CD4-positive, alpha-beta T cell treated with Interleukin-6 for 4 hours (primary cell): ENCODE measurements at places on chromosomes 12 and 14.
A peak's percentile ranks its signal among the peaks of the same experiment; 100 is the strongest.

- peak; percentile 88 for DNase-seq
Observed at GRCh38 chr14:106044949-106045596, 518.7 kb downstream of the TMEM121 start.

DNA sequence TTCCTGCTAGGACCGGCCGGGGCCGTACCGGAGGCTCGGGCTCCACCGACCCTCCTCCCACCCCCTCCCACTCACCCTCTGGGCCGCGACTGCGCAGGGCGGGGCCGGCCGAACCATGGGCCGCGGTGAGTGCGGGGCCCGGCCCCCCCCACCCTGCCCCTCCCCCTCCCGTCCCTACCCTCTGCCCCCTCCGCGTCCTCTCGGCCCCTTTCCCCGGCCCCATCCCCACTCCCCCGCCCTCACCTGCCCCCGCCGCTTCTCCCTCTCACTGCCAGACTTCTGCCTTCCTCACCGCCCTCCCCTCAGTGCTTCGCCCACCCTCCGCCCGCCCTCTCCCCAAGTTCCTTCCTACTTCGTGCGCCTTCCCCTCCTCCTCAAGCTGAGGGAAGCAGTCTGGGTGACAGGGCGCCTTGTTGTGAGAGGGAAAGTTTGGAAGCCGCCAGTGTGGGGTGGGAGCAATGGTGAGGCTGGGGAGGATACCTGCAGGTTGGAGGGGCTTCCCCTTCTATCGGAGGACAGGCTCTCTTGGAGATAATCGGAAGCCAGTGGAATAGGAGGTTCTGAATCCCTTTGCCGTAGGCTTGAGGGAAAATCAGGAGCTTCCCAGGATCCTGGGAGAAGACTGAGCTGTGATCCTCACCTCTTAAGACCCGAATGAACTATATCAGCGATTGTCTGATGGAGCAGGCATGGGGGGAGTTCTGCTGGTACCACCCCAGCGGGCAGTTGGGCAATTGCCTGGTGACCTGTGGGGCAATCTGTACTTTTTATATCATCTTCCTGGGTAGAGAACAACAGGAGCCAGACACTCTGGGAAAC lies 472 bp downstream of the MBD6 start:
- peak; percentile 71 for DNase-seq

DNA sequence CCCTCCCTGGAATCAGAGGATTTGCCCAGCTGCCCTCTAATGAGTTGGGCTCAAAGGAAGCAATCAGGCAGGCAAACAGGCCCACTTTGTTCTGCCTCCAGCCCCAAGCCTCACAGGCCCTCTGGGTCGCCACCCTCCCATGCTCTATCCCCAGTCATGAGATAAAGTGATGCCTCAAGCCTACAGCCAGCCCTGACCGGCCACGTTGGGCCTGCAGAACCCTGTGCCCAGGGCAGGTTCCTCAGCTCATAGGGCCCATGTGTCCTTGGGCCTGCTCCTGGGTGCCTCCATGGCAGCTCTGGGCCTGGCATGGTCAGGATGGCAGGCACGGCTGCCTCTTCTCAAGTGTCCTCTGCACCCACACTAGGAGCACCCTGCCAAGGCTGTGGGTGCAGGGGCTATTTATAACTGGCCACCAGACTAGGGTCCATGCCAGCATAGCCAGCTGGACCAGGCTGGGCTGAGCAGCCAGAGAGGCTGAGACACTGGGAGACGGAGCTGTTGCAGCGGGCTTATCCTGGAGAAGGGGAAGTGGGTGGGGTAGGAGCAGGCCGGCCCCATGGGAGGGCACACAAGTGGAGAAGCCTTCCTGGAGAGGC lies 20.2 kb downstream of the HDAC7 start:
- no peak for DNase-seq

DNA sequence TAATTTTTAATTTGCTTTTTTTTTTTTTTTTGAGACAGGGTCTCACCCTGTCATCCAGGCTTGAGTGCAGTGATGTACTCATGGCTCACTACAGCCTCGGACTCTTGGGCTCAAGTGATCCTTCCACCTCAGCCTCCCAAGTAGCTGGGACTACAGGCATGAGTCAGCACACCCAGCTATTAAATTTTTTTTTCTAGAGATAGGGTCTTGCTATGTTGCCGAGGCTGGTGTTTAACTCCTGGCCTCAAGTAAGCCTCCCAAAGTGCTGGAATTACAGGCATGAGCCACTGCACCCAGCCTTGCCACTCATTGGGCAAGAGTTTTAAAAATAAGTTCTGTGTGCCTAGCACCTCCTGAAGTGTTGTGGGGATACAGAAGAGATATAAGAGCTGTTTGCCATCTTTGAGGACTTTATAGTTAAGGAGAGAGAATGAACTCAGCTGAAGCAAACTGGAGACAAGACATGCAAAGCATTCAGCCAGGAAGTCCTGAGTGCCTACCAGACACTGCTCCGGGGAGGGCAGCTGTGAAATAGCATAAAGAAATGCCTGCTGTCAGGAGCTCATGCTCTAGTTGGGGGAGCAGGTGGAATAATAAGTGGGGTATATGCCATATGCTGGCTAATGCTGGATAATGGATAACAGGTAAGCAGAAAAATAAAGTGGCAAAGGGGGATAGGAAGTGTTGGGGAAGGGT lies 15.0 kb upstream of the EMP1 start:
- no peak for DNase-seq

- DNase-seq = no peak
Observed at GRCh38 chr12:29534935-29535334, 37.4 kb upstream of the OVCH1 start.

- no peak for DNase-seq
Observed at GRCh38 chr12:30450872-30451271, 244.8 kb downstream of the IPO8 start.

GRCh38 chr12:107329569-107330324 lies 236.4 kb upstream of the CRY1 start:
- no peak for DNase-seq

DNA sequence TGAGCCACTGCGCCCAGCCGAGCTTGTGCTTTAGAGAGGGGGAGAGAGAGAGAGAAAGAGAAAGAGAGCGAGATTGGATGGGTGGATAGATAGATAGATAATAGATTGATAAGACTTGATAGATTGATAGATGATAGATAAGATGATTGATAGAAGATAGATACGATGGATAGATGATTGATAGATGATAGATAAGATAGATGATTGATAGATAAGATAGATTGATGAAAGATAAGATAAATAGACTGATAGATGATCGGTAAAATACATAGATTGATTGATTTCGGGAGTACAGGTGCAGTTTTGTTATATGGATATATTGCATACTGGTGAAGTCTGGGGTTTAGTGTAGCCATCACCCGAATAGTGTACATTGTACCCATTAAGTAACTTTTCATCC lies 65.9 kb downstream of the SPRING1 start:
- no peak for DNase-seq

DNA sequence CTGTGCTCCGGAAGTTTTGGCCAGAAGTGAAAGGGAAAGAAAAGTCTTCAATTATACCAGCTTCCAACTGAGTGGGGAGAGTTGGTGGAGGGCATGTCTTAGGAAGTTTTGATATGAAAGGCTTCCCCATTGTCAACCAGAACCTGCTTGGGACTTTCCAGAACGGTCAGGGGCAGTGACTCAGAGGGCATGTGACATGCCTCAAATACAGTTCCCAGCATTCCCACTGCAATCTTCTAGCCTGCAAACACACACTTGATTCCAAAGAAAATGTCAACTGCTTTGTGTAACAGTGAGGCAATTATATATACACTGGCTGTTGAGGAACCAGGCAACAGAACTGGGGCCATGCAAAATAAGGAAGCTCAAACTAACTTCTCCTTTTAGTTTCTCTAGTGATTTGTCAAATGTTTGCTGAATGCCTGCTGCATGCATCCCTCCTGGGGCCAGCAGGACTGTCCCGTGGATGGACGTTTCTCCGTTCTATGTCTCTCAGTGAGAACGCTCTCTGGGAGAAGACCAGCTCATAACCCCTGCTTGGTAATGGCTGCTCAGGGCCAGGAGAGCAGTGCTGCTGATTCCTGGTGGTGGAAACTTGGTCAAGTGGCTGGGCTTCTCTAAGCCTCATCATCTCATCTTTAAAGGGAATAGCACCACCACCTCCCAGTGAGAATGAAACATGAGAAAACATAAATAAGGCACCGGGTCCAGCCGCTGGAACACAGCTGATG lies 18.3 kb downstream of the SLC25A47 start:
- no peak for DNase-seq

DNA sequence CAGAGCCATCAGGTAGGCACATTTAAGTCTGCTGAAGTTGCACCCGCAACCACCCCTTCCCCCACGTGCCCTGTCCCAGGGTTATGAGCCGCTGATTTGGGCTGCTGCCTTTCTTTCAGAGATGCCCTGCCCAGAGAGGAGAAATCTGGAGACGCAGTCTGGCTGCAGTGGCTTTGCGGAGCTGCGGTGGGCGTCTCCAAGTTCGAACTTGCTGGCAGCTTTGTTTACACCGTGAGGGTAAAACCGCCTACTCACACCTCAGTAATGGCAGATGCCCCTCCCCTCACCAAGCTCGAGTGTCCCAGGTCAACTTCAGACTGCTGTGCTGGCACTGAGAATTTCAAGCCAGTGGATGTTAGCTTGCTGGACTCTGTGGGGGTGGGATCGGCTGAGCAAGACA lies 14.7 kb downstream of the PTCSC3 start:
- no peak for DNase-seq

GRCh38 chr12:127401536-127401935 lies 865.4 kb upstream of the TMEM132C start:
- no peak for DNase-seq

GRCh38 chr12:74624201-74624600 lies 86.6 kb downstream of the ATXN7L3B start:
- DNase-seq = no peak

GRCh38 chr14:105436891-105437722 lies 17.5 kb downstream of the MTA1 start:
- DNase-seq = no peak

GRCh38 chr14:69985463-69985862 lies 106.2 kb downstream of the SMOC1 start:
- no peak for DNase-seq

DNA sequence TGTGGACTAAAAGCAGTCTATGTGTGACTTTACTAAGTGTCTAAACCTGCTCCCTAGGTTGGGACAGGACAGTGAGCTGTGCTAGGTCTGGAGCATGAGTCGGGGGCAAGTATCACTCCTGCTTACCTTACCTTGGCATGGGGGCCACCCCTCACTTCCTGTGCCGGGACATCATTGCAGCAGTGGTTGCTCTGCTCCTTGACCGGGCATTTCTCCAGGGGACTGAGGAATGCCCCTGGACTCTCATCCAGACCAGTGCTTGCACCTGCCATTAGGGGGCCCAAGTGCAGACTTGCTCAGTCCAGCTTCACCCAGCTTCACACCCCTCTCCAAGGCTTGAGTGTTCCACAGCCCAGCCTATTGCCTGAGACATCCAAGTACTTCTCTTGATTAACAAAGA lies 84.7 kb upstream of the NELL2 start:
- DNase-seq = no peak

DNA sequence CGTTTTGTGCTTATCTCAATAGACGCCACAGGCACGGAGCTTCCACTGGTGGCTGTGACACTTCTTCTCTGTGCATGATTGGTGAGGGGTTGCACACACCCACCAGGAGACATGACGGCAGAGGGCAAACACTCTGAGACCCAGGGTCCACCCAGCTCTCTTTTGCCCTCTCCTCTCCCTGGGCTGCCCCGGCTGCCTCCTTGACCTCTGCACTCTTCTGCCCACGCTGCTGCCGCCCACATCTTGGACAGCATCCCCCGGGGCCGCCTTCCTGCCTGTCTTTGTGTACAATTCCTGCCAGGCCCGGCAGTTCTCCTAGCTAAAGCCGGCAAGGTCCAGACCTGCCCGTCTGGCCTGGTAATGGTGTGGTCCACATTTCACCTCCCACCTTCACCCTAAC lies 44.7 kb downstream of the DPF3 start:
- no peak for DNase-seq

GRCh38 chr12:22698576-22698975 lies 73.6 kb downstream of the ETNK1 start:
- no peak for DNase-seq

DNA sequence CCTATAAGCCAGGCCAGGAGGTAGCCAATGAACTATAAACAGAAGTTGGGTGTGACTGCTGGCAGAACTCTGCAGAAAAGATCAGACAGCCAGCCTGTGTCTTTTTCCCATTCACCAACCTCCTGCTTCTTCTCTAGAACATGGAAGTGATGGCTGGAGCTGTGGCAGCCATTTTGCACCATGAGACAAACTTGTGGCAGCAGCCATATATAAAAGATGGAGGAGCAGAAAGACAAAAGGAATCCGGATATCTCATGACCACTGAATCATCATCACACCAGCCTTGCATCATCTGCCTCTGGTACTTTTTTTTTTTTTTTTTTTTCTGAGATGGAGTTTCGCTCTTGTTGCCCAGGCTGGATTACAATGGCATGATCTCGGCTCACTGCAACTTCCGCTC lies 8.7 kb downstream of the BEGAIN start:
- DNase-seq = no peak

GRCh38 chr12:65905405-65905804 lies 81.1 kb downstream of the HMGA2 start:
- no peak for DNase-seq

- DNase-seq = no peak
Observed at GRCh38 chr14:80379035-80379434, 167.7 kb upstream of the DIO2 start.

GRCh38 chr12:60872219-60872618 lies 1276.4 kb downstream of the SLC16A7 start:
- no peak for DNase-seq

- no peak for DNase-seq
Observed at GRCh38 chr14:30957813-30958370, 67.6 kb upstream of the AP4S1 start.

- DNase-seq = no peak
Observed at GRCh38 chr12:71935594-71935993, 3.1 kb upstream of the TPH2 start.

- DNase-seq = peak; percentile 40
Observed at GRCh38 chr14:58072288-58073071, 79.5 kb downstream of the ARMH4 start.

DNA sequence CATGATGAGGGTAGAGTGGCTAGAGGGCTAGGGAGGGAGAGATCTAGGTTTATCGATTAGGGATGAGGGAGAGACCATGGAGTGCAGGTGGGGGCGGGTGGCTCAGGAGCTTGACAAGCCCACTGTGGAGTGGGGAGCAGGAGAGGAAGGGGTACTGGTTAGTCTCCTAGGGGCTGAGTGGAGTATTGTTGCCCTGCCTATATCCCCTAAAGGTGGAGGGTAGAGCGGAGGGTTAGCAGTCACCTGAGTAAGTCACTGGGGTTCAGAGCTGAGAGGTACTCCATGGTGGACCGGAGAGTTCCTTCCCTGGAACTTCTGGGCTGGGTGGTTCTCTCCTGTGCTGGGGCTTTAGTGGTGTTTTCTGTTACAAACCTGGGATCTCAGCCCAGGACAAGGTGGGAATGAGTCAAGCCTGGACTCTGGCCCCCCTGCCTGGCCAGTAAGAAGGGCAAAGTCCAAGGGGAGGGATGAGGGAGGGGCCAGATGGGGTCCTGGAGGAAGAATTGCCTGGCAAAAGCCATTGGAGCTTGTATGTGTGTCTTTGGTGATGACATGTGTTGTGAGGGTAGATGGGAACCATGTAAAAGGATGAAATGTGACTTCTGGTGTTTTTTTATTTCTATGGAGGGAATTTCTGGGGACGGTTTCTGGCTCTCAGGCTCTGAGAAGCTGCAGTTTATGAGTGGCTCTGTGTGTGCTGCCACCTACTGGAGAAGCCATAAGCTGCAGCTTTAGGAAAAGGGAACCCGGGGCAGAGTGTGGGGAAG lies at the start of gene CIDEB:
TSS of gene CIDEB (minus strand) at position 403 of the 767 bp plus-strand sequence. CDS start at position 284, 119 bp downstream.
- peak; percentile 64 for DNase-seq
